ENCODE measurements at places on chromosomes 5 and 9. TPM values are rescaled to one million over a fixed set of nuclear protein-coding genes. Genes with fewer than 3 reads are reported as not detected.

GRCh38 chr5:160271836-160272235, 40.5 kb downstream of the CCNJL start:
- H3K4me1 ChIP-seq = peaks cover 19% of the 10 kb centered on the region
- H3K4me3 ChIP-seq = no peak overlapping the region
- H3K36me3 ChIP-seq = peaks cover 2% of the 10 kb centered on the region
- no peaks in the 10 kb centered on the region for H3K27me3 ChIP-seq
- H3K27ac ChIP-seq = no peak overlapping the region

The ANXA1 gene
- total RNA-seq = 225 TPM

The NRARP gene
- total RNA-seq = 3.2 TPM

GRCh38 chr9:78620764-78621163, 323.8 kb downstream of the PSAT1 start:
- H3K4me3 ChIP-seq = no peak overlapping the region
- H3K36me3 ChIP-seq = no peaks in the 10 kb centered on the region
- no peak overlapping the region for H3K27ac ChIP-seq
- no peak for DNase-seq

The LRRC19 gene
- total RNA-seq = not detected

- DNase-seq = no peak
- H3K36me3 ChIP-seq = no peaks in the 10 kb centered on the region
- H3K4me3 ChIP-seq = no peak overlapping the region
- no peak overlapping the region for H3K27ac ChIP-seq
Observed at GRCh38 chr5:87452837-87453236, 40.1 kb upstream of the CCNH start.

The ZNF618 gene
- total RNA-seq = 7.7 TPM

DNA sequence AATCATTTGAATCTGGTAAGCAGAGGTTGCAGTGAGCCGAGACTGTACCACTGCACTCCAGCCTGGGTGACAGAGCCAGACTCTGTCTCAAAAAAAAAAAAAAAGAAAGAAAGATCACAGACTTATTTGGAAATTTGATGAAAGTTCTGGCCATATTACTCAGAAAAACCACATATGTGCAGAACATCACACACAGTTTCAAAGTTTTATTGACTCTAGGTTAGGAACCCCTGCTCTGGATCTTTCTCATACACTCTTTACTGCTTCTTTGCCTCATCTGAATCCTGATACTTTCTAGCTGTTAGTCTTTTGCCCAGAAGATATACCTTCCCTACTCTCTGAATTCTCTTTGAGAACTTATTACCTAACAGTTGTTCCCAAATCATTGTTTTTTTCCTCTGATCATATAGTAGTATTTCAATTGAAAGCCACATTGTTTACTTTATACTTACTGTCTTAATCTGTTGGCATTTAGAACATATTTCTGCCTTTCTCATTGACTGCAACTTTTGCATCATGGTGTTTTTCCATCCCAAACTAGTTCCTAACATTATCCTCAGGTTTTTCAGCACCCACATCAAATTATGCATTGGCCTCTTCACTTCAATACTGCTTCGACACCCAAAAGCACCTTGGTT, 68.7 kb downstream of the LNPEP start:
- no peaks in the 10 kb centered on the region for H3K4me1 ChIP-seq
- H3K27ac ChIP-seq = no peak overlapping the region
- H3K4me3 ChIP-seq = no peak overlapping the region
- DNase-seq = no peak
- H3K36me3 ChIP-seq = peaks cover 4% of the 10 kb centered on the region
- no peaks in the 10 kb centered on the region for H3K27me3 ChIP-seq
